ENCODE measurements at places on chromosomes 16 and 17.
A peak's percentile ranks its signal among the peaks of the same experiment; 100 is the strongest.

GRCh38 chr16:31441956-31442355 is 633 bp downstream of the ZNF843 start:
- no peak for DNase-seq

- no peak for DNase-seq
Measured at GRCh38 chr16:71894229-71894920, 956 bp upstream of the IST1 start.

GRCh38 chr16:1772908-1773702 is at the start of gene MRPS34:
MRPS34 (minus strand) TSS chr16:1773134; CDS start chr16:1773119, 15 bp downstream.
- DNase-seq: no peak

GRCh38 chr16:82807311-82807710 is 180.5 kb downstream of the CDH13 start:
- no peak for DNase-seq

GRCh38 chr17:19747829-19748806 is at the start of gene ALDH3A1:
ALDH3A1 (minus strand) TSS chr17:19748298; CDS start chr17:19745129, 3,169 bp downstream.
- no peak for DNase-seq

GRCh38 chr16:30758988-30759491 is 2.8 kb downstream of the CFAP119 start:
- DNase-seq: no peak

DNA sequence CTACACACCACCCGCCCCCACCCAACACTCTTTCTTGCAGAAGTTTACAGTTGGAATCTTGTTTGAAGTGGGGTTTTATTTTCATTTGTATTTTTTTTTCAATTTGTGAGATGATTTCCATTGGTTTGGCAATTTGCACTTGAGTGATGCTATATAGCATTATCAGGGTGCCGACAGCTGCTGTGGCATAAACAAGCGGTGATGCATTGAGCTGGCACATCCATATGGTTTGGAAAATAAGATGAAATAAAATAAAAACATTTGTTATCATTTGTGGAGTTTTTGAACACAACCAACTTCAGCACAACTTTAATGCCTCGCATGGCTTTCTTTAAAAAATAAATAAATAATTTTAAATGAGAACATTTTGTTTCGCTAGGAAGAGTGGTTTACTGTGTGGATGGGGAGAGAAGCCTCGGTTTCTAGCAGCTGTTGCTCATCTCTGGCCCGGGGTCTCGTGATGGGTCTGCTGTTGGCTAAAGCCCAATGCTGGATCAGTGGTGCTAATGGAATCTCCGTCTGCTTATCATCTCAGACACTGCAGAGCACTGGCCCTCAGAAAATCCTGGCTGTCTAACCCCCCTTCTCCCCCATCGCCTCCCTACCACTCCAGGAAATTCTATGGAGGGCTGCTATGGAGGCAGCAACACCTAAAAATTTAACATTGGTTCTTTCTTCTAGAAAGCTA is 192.3 kb upstream of the MAF start:
- no peak for DNase-seq

DNA sequence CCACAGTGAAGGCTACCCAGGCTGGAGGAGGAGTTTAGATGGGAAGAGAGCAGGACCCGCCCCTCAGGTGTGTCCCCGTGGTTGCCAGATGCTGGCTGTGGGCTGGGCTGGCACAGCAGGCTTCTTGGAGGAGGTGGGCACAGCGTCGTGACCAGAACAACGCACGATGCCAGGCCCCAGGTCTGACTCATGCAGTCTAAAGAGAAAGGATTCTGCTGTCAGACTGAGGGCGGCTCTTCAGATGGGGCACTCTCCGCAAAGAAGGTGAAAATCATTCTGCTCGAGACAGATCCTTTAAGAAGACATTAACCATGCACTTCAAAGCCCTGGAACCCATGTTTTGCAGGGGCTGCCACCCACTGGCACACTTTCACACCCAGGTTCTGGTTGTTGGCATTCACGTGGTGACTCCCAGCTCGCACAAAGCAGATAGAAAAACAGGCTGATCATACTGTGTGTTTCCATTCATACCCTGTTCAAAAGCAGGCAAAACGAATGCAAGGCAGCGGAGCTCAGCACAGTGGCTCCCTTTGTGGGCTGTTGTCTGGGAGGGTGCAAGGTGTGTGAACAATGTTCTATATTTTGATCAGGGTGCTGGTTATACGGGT is 19.0 kb downstream of the CACNG4 start:
- no peak for DNase-seq

GRCh38 chr16:80230328-80231120 is 310.3 kb upstream of the DYNLRB2 start:
- no peak for DNase-seq

- DNase-seq: no peak
Measured at GRCh38 chr16:87150681-87151280, 166.4 kb downstream of the C16orf95 start.

- no peak for DNase-seq
Measured at GRCh38 chr16:49738832-49739231, 117.1 kb downstream of the ZNF423 start.

- no peak for DNase-seq
Measured at GRCh38 chr17:47996201-47996600, 25.3 kb downstream of the CDK5RAP3 start.

GRCh38 chr17:47702391-47702995 is 8.5 kb downstream of the TBKBP1 start:
- DNase-seq: no peak

- DNase-seq: no peak
Measured at GRCh38 chr16:79587897-79588296, 12.6 kb downstream of the MAF start.

- no peak for DNase-seq
Measured at GRCh38 chr16:70601576-70602575, 44.5 kb upstream of the IL34 start.

GRCh38 chr17:64304551-64304950 is 41.5 kb upstream of the TEX2 start:
- no peak for DNase-seq

DNA sequence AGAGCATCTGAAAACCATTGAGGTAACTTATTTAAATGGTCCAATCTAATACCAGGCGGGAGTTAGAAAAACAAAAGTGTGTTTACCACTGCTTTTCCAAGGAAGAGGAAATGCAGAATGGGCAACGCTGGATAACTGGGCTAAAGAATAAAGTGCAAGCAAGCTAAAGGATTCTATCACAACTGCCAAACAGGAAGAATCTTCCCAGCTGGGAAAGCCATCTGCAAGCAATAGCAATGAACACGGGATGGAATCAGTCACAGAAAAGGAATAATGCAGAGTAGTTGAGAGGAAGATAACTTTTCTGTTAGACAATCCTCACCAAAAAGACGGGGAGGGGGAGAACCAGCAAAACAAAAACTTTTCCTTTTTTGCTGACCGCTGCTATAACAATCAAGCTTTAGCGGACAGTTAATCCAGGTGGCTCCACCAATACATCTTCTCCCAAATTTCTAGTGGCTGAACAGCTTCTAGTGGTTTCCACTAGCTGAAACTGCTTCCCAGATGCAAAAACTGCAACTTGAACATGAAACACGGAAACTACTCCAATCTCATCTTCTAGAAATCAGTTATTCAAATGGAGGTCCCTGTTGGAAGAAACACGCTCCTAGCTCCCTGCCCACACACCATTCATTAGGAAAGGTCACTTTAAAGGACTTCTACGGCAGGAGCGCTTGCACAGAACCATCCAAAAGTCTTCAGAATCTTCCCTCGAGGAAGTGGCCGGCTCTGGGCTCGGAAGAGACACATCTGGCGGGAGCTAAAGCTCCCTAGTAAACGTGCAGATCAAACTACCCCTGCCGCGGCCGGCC is 929 bp downstream of the TMEM11 start:
- DNase-seq: no peak

DNA sequence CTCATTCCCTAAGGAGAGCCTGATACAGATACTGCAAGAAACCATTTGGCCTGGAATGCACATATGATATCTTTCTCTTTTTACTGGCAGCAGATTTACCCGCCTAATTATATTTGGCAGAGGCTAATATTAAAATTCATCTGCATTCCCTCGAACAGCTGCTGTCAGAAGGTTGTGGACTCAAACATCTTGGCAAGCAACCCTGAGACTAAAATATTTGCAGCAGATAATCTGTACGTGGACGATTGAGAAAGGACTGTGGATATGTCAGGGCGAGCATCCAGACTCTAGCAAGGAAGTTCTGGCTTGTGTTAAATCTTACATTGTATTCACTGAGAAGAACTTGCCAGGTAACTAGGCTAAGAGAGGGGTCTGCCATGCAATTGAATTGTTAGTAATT is 65.2 kb downstream of the SNX20 start:
- DNase-seq: no peak

DNA sequence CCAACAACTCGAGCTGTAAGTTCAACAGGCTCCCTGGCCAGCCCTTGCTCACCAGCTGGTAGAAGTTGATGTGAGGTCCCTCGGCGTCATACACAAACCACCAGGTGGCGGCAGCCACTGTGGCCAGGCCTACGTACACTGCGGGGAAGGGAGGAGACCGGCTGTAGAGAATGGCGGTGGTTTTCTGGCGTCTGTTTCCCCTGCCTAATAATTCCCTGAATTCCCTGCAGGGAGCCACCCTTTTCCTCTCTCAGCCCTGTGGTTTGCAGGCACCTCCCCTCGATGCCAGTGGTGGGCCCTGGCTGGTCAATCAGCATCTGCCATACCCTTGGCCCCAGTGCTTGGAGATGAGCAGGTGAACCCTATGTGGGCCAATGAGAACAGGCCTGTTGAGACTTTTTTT is 18.9 kb upstream of the P2RX1 start:
- no peak for DNase-seq

DNA sequence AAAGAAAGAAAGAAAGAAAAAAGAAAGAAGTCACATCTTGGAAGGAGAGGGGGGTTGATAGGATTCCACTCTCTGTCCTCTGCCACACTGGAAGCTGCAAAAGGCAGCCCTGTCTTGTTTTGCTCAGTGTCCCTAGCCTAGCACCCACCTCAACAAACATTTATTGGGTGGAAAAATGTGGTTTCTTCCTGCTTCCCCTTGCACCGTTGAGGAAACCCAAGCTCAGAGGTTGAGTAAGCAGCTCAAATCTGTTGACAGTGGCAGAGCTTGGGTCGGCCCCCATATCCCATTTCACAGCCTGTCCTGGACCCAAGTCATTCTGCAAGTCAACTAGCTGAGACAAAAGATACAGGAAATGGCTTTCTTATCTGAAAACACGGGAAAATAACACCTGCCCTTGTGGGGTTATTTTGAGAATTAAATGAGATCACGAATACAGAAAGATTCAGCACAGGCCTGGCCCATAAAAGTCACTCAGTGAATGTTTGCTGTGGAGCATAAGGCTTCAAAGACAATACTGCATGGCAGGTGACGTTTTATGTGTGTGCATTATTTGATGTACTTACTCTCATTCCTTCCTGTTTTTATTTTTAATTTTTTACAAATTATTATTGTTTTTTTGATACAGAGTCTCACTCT is 63.6 kb downstream of the SCNN1B start:
- DNase-seq: no peak

DNA sequence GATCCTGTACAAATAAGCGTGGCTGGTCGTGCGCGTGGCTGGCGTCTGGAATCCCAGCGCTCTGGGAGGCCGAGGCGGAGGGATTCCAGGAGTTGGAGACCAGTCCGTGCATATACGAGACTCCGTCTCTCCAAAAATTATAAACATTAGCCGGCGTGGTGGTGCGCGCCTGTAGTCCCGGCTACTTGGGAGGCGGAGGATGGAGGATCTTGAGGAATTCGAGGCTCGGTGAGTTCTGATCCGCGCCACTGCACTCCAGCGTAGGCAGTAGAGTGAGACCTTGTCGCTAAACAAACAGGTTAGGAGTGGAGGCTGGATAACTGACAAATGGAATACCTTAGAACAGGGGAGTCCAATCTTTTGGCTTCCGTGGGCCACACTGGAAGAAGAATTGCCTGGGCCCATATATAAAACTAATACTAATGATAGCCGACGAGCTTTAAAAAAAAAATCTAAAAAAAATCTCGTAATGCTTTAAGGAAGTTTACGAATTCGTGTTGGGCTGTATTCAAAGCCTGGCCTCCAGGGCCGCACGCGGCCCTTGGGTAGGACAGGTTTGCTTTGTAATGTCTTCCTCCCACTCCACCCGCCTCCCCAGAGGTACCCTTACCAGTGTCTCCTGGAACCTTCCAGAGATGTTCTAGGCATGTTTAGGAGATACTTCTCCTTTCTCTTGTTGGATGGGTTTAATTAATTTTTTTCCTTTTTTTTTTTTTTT is 909 bp upstream of the RSL1D1 start:
- DNase-seq: no peak

DNA sequence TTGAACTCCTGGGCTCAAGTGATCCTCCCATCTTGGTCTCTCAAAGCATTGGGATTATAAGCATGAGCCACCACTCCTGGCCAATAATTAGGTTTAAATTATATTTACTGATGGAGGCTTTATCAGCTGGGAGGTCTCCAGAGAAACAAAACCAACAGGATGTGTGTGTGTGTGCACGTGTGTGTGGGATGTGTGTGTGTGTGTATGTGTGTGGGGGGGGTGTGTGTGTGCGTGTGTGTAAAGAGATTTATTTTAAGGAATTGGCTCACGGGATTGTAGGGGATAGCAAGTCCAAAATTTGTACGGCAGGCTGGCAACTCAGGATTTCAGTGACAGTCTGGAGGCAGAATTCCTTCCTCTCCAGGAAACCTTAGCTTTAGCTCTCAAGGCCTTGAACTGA is 4.6 kb downstream of the MMP25 start:
- DNase-seq: no peak

GRCh38 chr16:67372664-67373063 is 20.6 kb downstream of the TPPP3 start:
- no peak for DNase-seq

- no peak for DNase-seq
Measured at GRCh38 chr17:50502301-50502990, 5.8 kb upstream of the MYCBPAP start.

- DNase-seq: no peak
Measured at GRCh38 chr17:33905338-33905800, 349.7 kb upstream of the CCL2 start.

DNA sequence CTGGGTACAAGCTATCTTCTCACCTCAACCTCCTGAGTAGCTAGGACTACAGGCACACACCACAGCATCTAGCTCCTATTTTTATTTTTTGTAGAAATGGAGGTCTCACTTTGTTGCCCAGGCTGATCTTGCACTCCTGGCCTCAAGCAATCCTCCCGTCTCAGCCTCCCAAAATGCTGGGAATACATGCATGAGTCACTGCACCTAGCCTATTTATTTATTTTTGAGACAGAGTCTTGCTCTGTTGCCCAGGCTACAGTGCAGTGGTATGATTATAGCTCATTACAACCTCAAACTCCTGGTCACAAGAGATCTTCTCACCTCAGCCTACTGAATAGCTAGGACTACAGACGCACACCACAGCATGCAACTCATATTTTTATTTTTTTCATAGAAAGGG is 40.1 kb upstream of the RGS9 start:
- DNase-seq: no peak

GRCh38 chr17:58005728-58006559 is 1.1 kb downstream of the SRSF1 start:
- no peak for DNase-seq

GRCh38 chr17:48037036-48037837 is at the start of gene COPZ2:
COPZ2 (minus strand) TSS chr17:48037797; CDS start chr17:48037777, 20 bp downstream.
- DNase-seq: peak; percentile 22

DNA sequence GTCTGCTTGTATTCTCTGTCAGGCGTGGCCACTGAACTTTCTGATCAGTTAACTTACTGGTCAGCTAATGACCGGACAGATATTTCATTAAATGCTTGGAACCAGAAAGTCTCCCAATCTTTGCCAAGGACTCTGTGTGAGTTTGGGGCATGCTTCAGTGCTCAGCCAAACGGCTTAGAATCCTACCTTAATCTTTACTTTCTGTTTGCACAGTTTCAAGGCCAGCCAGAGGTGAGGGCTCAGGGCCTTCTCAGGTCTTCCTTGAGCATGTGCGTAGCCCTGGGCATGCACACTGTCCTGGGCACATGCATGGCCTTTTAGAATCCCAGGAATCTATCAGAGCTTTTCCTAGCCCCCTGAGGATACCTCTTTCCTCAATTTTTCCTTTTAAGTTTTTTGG is 230.1 kb downstream of the RAB11FIP4 start:
- DNase-seq: no peak
